ENCODE measurements at places on chromosomes 4 and X.

GRCh38 chr4:163495900-163496299 lies 1.4 kb downstream of the TMA16 start:
- DNase-seq, result no peak

DNA sequence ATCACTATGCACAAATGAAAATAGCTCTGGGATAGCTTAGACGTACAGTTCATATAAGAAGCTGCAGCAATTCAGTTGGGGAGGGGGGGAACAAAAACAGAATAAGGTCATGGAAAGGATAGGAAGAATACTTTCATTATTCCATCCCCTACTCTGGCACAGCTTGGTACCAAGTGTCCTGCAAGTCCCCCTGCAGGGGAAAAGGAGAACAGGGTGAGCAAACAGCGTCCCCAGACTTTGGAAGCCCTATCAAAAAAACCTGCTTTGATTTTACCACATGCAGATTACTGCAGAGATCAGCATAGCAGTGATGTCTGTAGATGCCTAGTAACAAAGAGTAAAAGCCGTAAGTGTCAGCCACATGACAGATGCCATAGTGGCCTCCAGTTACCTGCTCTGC lies 209.4 kb upstream of the NEIL3 start:
- no peak for DNase-seq

DNA sequence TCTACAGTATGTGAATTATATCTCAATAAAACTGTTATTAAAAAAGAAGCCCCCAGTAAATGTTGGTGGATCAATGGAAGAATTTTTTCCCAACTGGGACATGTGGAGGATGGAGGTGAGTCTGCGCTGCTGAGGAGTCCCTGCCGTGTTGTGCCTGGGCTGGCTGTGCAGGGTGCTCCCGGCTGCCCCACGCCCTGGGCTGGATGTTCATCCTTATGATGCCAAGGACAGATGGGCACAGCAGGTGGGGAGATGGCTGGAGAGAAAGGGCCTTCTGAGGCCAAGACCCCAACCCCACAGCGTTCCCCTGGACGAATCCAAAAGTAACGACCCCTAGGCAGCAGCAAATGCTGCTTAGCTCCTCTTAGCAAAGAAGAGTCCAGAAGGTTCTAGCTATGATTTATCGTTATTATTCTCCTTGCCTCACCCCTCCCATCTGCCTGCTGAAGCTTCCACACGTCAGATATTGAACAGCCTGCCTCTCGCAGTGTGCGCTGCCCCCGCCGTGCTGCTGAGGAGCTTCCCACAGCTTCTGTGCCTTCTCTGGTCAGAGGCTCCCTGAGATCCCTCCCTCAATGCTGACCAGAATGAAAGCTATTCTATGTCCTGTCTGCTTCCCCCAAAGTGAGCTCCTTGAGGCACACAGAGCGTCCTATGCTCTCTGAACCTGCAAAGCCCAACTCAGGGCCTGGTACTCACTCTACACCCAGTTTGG lies 26.5 kb downstream of the HMX1 start:
- no peak for DNase-seq

GRCh38 chrX:74250574-74250973 lies 53.4 kb upstream of the ZCCHC13 start:
- DNase-seq, result no peak

DNA sequence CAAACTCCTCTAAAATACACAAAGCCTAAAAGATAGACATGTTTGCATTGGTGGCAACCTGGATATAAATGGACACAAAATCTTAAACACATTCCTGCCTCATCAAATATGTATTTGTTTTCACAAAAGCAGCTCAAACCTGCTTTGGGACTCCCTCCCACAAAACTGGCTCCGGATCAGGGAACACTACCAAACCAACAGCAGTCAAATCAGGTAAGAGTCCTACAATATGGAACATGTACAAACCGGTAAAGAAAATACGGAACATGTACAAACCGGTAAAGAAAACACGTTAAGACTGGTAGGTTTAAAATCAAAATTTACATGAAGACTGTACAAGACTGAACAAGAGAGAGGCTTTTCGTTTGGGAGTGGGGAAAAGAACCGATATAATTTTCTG lies 4.3 kb downstream of the AMTN start:
- DNase-seq, result no peak

- no peak for DNase-seq
These were observed 40.7 kb upstream of the DHX15 start for GRCh38 chr4:24625091-24625490.

DNA sequence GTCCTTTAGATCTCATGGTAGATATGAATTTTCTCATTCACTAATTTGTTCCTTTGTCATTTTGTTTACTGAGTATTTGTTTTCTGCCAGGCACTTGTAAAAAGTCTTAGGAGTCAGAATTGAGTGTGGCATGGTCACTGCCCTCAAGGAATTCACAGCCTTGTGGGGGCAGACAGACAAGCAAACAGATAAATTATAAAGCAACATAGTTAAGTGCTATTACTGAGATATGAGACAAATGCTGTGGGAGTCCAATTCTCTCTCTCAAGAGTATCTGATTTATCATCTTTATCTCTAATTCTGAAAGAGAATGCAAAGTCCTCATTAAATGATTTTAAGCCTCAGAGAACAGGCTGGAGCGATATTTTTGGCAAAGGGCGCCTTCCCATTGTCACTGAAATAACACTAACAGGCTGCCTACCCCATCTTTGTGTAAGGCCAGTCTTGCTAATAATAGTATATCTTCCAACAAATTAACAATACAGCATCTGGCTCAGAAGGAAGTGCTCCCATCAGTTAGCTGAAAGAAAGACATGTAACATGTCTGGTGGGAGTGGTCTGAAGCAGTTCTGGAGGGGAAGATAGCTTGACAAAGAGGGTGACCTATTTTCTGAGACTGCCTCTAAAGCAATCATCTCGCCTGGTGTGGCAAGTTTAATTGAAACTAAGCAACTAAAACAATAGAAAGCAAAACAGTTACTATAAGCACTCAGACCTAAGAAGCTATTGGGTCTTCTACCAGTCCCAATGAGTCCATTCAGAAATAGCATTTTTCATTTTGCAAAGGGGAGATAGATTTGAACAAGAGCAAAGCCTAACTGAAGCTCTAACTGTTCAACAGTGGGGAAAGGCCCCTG lies 61.5 kb upstream of the AMOT start:
- no peak for DNase-seq

- DNase-seq, result no peak
These were observed 5.2 kb downstream of the FOXO4 start for GRCh38 chrX:71100581-71101505.

DNA sequence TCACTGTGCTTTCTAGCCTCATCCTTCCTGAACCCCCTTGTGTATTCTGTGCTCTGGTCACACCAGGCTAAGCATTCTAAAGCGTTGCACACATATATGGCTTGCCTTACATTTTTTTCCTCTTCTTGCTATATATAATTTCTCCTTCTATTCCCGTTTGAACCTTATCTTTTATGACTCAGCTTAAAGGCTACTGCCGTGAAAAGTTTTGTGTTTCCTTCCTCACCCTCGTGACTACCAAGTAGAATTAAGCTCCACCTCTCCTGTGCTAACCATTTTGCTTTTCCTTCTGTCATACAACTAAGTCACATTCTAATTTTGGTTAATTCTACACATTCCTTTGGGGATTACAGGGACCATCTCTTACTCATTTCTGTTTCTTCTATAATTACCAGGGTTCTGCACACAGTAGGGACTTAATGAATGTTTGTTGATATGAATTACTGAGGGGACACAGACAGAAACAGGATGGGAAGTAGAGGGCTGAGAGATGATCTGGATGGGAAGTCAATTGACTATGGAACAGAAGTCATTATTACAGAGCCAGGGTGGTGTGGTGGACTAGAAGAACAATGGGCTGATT lies 67.1 kb downstream of the DOCK11 start:
- DNase-seq, result no peak

- no peak for DNase-seq
These were observed 804.7 kb upstream of the NDST4 start for GRCh38 chr4:115918149-115918548.

- DNase-seq, result peak; percentile 82
These were observed at the start of gene ALPK1 for GRCh38 chr4:112296949-112297880. ALPK1 (plus strand) TSS chr4:112297369.

GRCh38 chr4:153530284-153530999 lies 64.3 kb downstream of the TMEM131L start:
- peak; percentile 41 for DNase-seq

- no peak for DNase-seq
These were observed 71.5 kb upstream of the VEGFC start for GRCh38 chr4:176864238-176864637.

DNA sequence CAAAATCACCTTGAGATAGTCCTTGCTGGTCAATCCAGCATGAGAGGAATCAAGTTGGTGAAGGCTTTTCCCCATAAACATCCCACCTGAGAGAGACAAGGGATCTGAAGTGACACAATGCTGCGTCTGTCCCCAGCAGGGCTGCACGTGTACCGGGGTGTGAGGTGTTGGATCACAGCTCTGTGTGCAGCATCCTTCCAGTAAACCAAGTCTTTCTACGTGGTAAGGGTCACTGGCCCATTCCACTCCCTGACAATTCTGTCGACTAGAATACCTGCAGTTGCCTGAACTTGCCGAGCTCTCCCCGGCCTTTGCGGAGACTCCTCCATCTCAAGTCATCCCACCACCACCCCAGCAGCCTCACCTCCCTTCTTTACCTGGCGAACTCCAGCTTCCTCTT lies 14.8 kb downstream of the HELT start:
- DNase-seq, result no peak
